NCI-H1417 (cell line): ENCODE measurements at places on chromosomes 1 and 21.

GRCh38 chr1:2628191-2628932 lies 4.5 kb downstream of the MMEL1 start:
- no peak for DNase-seq

GRCh38 chr1:19398309-19398760 lies 86.2 kb downstream of the SLC66A1 start:
- no peak for DNase-seq

- DNase-seq, result no peak
These were observed 66.3 kb upstream of the FGGY start for GRCh38 chr1:59230622-59231021.

DNA sequence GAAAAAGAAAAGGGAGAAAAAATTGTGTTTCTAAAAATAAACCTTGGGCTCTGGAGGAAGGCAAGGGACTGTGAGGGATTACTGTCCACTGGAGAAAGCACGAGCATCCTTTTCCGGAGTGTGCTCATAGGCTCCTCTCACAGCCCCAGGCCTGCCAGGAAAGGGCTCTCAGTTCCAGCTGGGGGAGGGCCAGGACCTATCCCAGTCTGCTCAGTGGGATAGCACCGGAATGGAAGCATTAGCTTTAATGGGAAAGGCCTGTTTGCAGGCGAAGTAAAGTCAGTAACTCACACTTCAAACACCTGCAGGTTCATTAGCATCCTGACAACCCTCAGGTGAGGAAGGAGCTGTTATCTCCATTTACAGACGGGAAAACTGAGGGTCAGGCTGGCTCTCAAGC lies 113.9 kb upstream of the USP24 start:
- no peak for DNase-seq

- peak; percentile 99 for DNase-seq
These were observed 5.9 kb downstream of the ANKRD35 start for GRCh38 chr1:145879775-145880174.

- no peak for DNase-seq
These were observed 13.5 kb downstream of the VANGL1 start for GRCh38 chr1:115655306-115655663.

- DNase-seq, result no peak
These were observed 68.4 kb upstream of the DPYD start for GRCh38 chr1:97989094-97989680.

GRCh38 chr1:4108758-4109627 lies 208.9 kb upstream of the C1orf174 start:
- peak; percentile 20 for DNase-seq

GRCh38 chr1:211485480-211485857 lies 6.5 kb downstream of the RD3 start:
- no peak for DNase-seq

GRCh38 chr1:1988061-1988945 lies 15.3 kb downstream of the CFAP74 start:
- no peak for DNase-seq

DNA sequence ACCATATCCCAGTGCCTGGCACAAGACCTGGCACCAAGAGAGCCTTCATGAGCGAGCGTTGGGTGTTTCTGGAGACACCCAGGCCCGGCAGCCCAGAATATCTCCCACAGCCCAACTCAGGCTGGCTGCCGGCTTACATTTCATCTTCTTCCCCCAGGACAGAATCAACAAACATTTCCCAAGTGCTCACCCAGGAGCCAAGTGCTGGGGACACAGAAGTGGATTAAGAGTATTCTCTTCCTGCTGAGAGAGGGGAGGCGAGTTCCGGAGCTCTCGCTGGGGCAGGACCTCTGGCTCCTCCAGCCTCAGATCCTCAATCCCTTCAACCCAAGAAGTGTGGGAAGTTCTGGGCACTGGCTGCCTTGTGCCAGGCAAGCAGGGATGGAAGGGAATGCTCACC lies 23.6 kb downstream of the IFFO2 start:
- peak; percentile 5 for DNase-seq

DNA sequence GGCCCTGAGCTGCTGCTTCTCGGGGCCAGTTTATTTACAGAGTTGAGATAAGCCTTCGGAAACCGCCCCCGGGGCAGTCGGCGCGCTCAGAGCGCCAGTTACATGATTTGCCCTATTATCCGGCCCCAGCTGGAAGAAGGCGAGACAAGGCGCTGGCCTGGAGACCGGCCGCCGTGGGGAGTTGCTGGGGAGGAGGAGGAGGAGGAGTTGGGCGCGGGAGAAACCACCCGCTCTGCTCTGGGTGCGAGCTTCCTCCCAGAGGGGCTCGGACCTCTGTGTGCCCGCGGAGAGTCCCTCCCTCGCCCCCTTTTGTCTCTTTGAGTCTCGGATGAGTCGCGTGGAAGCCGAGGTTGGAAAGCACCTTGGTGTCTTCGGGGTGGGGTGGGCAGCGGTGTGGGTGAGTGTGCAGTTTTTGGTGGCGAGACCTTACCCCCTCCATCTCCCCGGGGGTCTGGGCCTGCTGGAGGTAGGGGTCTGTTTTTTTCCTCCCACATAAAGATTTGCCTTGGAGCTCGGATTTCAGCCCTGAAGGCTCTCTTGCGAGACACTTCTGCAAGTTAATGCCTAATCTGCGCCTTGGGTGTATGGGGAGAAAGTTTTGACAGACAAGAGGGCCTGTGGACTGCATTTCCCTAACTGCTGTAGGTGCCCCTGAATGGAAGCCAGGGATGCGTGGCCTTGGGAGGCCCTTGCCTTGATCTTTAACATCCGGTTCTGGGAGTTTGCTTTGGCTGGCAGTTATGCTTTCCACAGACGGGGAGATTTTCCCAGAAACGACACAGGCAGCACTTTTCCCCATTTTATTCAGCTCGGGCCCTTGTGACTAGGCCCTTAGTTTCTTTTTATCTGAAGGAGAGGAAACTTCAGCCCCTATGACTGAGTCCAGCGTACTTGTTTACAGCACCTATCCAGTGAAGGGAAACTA lies 80.0 kb downstream of the NDUFS5 start:
- peak; percentile 55 for DNase-seq

- peak; percentile 23 for DNase-seq
These were observed 42.3 kb downstream of the LACTBL1 start for GRCh38 chr1:22930240-22930912.

- DNase-seq, result no peak
These were observed 2.1 kb downstream of the FHAD1 start for GRCh38 chr1:15249081-15249480.

DNA sequence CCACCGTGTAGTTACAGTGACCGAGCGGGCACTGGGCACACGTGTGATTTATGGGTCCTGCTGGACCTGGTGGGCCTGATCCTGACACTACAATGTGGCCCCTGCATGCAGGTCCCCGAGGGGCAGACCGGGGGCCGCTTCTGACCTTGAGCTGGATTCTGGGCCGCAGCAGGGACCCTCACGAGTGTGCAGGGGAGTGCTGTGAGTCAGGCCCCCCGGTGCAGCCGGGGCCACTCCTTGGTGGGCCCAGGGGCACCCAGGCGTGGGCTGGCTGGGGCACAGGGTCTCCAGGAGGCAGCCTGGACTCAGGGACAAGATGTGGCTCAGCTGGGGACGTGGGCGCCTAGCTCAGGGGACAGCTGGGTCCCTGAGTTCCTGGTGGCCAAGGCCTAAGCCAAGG lies 77.5 kb upstream of the TTC34 start:
- DNase-seq, result no peak

- no peak for DNase-seq
These were observed 73.2 kb upstream of the ADGRL4 start for GRCh38 chr1:79079770-79080169.

GRCh38 chr1:163395790-163396189 lies 74.0 kb downstream of the NUF2 start:
- no peak for DNase-seq

DNA sequence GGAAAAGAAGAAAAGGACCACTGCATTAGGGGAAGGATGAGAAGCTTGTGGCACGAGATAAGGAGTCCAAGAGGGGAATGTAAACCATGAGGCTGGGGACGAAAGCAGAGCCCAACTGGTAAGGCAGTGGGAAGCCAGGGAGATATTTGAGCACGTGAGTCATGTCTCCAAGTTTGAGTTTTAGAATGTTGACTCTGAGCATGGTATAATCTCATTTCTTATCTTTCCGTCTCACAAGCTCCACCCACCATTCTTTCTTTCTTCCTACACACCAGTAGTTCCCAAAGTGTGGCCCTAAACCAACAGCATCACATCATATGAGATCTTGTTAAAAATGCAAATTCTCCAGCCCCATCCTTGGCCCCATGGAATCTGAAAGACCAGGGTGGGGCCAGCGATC lies 145.3 kb downstream of the PLPP3 start:
- no peak for DNase-seq

- DNase-seq, result peak; percentile 24
These were observed 117.2 kb upstream of the JUN start for GRCh38 chr1:58901008-58901407.

DNA sequence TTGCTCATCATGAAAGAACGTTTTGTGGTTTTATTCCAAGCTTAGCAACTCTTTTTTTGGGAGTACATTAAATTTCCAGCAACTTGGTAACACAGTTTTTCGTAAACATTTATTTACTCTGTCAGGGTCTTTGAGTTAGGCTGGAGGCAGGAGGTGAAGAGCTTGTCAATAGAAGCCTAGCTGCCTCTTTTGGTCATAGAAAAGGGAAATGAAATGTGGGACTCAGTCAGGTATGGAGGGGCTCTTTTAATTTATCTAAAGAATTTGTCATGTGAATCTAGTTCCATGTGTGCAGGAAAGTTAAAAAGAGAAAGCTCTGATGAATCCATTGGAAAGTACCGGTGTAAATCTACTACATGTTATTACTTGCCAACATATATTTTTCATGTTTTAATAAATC lies 45.9 kb upstream of the PRMT6 start:
- DNase-seq, result no peak

- DNase-seq, result no peak
These were observed 33.0 kb upstream of the CLDN14 start for GRCh38 chr21:36512971-36513370.

- no peak for DNase-seq
These were observed 17.2 kb downstream of the JAK1 start for GRCh38 chr1:64948905-64949833.

GRCh38 chr1:98975113-98975512 lies 29.5 kb downstream of the PLPPR5 start:
- no peak for DNase-seq

- DNase-seq, result no peak
These were observed 24.1 kb downstream of the MROH9 start for GRCh38 chr1:170959385-170959784.

DNA sequence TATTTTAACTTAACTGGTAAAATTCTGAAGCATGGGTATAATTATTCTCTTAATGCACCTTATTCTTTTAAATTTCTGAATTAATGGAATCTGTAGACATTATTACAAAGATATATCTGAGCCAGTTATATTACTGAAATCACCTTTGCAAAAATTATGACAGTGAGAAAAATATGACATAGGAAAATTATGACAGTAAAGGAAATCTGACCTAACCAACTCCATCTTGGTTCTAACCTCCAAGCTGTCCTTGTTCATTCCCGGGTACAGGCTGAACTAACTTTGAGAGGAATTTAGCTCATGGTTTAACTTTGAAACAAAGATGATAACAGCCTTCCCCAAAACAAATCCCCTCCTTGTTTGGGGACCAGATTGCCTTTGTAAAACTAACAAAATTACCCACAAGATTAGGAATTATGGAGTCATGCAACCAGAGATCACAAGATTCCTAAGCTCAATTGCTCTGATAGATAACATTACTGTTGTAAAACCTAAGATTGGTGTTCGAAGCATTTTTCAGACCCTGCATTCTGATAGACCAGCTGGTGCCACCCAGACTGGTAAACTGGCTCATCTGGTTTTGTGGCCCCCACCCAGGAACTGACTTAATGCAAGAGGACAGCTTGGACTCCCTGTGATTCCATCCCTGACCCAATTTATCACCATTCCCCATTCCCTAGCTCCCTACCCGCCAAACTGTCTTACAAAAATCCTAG lies 9.4 kb upstream of the CD55 start:
- no peak for DNase-seq

DNA sequence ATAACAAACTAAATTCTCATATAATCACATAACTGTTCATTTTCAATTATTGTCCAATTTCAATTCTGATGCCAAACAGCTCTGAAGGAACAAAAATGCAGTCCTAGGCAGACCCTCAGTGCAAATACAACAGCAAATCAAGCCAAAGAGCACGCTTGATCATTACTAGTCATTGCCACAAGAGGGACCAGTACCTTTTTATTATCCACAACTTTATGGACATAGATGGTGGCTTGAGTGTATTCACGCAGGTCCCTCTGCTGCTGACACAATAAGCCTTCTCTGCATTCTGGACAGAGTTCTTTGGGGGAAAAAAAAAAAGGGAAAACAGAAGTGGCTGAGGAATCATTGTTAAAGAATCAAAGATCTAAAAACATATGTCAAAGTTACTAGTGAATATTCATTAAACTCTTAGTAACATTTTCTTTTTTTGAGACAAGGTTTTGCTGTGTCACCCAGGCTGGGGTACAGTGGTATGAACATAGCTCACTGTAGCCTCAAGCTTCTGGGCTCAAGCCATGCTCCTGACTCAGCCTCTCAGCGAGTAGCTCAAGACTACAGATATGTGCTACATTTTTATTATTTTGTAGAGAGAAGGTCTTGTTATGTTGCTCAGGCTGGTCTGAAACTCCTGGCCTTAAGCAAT lies 34.3 kb upstream of the RAP1GAP start:
- peak; percentile 52 for DNase-seq

DNA sequence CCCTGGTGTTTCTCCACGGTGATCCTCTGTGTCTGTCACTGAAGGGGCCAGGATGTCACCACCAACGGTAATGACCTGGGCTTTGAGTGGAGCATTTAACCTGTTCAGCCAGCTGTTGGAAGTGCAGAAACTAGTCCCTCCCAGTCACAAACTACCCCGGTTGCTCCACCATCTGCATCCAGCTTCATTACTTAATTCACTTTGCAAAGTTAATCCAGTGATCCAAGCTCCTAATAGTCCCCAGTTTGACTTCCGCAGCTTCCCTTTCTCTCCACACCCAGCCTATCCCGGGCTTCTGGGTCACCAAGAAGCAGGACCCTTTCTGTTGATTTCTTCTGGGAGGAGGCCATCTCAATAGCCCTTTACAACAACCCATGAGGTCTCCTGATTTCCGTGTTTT lies 63.5 kb downstream of the MDM4 start:
- DNase-seq, result no peak

DNA sequence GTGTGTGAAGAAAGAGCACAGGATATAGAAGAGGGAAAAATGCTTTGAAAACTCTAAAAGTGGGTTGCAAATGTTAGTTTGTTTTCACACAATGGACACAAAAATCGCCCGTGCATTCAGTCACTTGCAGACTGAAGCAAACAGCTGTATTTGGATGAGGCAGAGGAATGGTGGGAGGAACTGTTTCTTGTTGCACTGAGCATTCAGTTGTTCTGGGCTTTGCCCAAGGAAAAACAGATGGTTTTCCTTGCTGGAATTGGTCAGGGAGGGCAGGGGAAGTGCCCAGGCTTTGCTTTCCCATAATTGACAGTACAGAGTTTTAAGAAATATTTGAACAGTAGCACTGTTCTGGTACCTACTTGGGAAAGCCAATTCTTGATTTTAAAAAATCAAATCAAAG lies 19.5 kb upstream of the WARS2 start:
- no peak for DNase-seq

DNA sequence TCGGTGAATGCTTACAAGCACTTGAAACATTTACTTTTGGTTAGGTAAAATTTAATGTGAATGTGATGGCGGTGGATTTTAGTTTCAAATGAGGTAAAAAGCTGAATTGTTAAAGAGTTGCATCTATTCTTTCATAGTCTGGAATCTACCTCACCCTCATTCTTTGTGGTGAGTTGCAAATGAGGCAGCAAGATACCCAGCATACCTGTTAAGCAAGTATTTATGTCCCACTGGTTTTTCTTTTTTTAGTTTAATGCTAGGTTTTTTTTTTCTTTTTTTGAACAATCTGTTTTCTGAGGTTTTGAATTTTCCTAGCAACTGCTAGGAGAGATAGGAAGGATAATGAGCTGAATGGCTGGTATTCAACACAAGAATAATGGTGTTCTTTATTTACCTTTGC lies 127.9 kb upstream of the CACYBP start:
- peak; percentile 21 for DNase-seq
